ENCODE measurements at places on chromosomes 7 and 10.
A peak's percentile ranks its signal among the peaks of the same experiment; 100 is the strongest.

GRCh38 chr10:66910671-66911070, 15.2 kb upstream of the LRRTM3 start:
- no peak for DNase-seq

DNA sequence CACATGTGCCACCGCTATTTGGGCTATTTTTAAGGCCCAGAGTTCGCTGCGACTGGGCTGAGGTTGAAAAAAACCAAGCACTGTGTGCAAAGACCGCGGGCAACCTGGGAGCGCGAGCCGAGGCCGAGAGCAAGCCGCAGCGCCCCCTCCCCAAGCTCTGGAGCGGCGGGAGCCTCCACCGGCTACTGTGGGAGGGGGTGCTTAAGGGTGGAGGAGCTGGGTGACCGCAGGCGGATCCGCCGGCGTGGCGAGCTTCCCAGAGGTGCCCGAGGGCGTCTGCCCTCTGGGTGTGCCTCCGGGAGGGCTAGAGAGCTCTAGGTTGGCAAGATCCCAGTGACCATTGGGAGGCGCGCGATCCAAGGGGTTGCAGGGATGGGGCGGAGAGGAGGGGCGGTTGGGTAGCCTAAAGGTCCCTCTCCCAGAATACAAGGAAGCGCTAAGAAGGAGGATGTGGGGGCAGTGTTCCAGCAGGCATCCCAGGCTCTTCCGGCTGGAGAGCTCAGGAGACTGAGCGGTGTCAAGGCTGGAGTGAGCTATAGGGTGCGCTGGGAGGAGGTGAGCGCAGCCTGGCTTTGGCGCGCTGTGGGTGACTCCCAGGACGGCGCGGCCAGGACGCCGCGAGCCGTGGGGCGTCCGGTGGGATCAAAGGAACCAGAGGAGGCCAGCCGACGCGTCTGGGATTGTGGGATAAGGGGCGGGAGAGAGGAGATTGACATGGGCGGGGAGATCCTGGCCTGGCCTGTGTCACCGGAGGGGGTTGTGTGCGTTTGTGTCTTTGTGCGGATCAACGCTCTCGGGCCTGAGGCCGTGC, 8.0 kb downstream of the DLX5 start:
- no peak for DNase-seq

- peak; percentile 62 for DNase-seq
Measured at GRCh38 chr10:49552277-49552676, 13.4 kb upstream of the ERCC6 start.

- no peak for DNase-seq
Measured at GRCh38 chr10:129945526-129945925, 18.5 kb downstream of the EBF3 start.

- no peak for DNase-seq
Measured at GRCh38 chr10:133397938-133398337, 4.0 kb downstream of the MTG1 start.

- no peak for DNase-seq
Measured at GRCh38 chr7:55247428-55247827, 117.7 kb upstream of the LANCL2 start.

DNA sequence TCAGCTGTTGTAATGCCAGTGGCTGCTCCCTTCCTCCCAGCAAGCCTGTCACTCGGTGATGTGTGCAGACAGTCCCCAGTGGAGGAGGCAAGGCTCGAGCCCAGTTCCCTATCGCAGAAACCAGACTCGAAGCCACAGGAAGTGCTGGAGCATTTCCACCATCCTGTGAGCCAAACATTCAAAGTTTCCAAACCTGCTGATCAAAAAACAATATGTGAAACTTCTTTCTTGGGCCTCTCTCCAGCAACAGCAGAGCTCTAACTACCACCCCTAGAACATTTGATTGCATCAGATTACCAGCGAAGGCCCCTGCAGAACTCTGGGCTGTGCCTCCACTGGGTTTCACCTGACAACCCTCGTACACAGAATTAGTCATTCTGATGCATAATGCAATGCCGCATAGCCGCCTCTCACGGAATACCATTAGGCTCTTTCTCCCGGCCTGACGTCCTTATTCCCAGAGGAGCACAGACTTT, 94.0 kb downstream of the ELMO1 start:
- peak; percentile 70 for DNase-seq
